ENCODE measurements at places on chromosomes 2 and 18. TPM values are rescaled to one million over a fixed set of nuclear protein-coding genes. Genes with fewer than 3 reads are reported as not detected.

GRCh38 chr2:128660836-128661235 is 342.2 kb upstream of the HS6ST1 start:
- DNase-seq, result no peak

The IL36A gene
- not detected for total RNA-seq

- no peak for DNase-seq
These were observed 12.2 kb upstream of the TPRKB start for GRCh38 chr2:73749314-73749713.

The KIAA2012 gene
- total RNA-seq, result 0.17 TPM

DNA sequence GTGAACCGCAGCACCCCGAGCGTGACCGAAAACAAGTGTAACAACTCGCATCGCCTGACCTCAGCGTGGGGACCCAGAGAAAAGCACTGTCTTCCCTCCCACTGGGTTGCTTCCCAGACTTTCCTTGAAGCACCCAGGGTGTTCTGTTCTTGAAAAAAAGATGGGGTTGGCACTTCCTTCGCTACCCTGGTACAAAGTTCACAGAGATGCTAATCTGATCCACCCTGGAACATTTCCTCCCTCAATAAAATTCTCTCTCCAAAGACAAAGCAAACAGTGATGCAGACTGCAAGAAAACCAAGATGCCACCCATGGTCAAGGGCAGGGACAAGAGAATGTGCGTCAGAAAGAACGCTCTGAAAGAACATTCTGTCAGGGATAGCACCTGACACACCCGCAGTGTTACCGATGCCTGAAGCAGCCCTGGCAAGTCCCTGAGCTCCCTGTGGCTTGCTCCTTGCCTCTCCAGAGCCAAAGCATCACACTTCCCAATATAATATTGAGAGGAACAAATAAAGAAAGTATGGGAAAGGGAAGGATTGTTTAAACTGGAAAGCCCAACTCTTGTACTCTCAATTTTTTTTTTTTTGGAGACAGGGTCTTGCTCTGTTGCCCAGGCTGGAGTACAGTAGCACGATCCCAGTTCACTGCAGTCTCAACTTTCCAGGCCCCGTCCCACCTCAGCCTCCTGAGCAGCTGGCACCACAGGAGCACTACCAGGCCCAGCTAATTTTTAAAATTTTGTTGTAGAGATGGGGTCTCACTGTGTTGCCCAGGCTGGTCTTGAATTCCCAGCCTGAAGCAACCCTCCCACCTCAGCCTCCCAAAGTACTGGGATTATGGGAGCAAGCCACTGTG is 70.7 kb downstream of the TBC1D8 start:
- no peak for DNase-seq

The STARD6 gene
- total RNA-seq, result not detected

- no peak for DNase-seq
These were observed 117.2 kb downstream of the COL6A3 start for GRCh38 chr2:237296756-237297155.

The CCNYL1 gene
- total RNA-seq, result 13.7 TPM

The CFAP221 gene
- total RNA-seq, result 9.5 TPM

DNA sequence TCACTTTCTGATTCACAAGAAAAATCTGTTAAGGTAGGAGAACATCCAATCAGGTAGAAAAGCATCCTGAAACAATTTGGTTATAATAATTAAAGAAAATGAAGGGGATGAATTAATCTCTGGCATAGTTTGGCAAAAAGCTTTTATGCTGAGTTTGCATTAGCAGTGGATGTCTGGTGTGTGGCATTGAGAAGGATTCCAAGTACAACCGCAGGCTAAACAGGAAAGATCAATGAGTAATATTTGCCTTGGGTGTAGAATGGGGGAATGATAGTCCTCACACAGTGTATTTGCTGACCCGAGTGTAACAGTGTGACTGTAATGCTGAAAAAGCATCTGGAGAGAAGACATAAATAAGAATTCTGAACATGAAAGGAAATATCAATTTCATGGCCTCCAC is 68.3 kb upstream of the SESTD1 start:
- DNase-seq, result no peak

DNA sequence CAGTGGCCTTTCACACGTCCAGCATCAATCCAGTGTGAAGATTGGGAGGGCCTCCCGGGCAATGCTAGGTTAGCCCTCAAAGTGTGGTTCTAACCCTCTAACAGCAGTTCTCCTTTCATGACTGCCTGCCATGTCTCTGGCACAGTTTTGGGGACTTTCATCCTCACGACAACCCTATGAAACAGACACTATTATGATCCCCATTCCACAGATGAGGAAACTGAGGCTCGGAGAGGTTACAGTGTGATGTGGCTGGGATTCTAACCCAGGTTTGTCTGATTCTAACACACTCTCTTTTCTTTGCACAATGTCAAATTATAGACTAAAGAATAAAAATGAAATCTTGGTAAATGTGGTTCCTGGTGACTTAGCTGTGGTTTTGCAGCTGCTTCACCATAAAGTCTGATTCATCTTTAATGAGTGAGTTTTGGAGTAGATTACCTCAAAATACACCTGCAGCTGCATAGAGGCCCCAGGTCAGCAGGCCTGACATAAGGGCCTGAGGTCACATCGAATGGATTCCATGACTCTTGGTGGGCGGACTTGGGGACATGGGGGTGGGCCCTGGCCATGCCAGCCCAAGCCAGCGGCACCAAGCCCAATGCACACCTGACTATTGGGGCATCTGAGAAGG is 214.4 kb downstream of the GLI2 start:
- DNase-seq, result no peak

- DNase-seq, result no peak
These were observed 427.7 kb downstream of the METTL4 start for GRCh38 chr18:2143636-2144035.

DNA sequence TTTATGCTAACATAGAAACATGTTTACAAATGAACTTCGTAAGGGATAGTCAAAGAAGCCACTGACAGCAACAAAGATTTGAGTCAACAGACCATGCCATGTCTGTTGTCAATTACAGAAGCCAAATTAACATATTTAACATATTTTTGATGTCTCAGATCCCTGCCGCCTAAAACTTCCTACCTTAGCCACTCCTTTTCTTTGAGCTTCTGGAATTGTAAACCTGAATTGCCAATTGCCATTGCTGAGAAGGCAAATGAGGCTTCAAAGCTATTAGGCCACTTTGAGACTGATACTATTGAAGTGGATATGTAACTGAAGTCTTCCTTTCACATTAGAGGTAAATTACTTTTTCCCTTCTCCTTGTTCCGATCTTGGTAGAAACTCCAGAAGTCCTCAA is 66.0 kb upstream of the DSEL start:
- DNase-seq, result no peak

GRCh38 chr18:49609256-49610021 is 47.6 kb downstream of the LIPG start:
- DNase-seq, result no peak

The REEP1 gene
- 4.7 TPM for total RNA-seq

DNA sequence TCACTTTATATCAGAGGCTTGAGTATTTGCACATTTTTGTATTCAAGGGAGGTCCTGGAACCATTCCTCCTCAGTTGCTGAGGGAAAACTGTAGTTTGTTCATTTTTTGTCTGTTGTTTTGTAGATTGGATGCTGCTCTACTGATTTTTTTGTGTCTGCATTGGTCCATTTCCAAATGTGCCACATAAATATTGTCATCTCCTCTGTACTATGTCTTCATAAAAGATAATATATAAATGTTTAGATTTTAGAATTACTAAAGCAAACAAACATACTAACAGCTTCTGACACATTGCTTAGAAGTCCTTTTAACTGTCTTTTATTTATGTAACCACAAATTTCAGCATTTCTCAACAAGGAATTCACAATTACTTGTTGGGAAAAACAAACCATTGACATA is 356.8 kb downstream of the PLCL1 start:
- DNase-seq, result no peak

- no peak for DNase-seq
These were observed 5.0 kb downstream of the C1D start for GRCh38 chr2:68057658-68058396.

The TEX44 gene
- not detected for total RNA-seq

The MOGAT1 gene
- 35.9 TPM for total RNA-seq

GRCh38 chr2:149357058-149357457 is 26.7 kb downstream of the LYPD6 start:
- no peak for DNase-seq

GRCh38 chr2:95073856-95074662 is 47.5 kb downstream of the MRPS5 start:
- no peak for DNase-seq

DNA sequence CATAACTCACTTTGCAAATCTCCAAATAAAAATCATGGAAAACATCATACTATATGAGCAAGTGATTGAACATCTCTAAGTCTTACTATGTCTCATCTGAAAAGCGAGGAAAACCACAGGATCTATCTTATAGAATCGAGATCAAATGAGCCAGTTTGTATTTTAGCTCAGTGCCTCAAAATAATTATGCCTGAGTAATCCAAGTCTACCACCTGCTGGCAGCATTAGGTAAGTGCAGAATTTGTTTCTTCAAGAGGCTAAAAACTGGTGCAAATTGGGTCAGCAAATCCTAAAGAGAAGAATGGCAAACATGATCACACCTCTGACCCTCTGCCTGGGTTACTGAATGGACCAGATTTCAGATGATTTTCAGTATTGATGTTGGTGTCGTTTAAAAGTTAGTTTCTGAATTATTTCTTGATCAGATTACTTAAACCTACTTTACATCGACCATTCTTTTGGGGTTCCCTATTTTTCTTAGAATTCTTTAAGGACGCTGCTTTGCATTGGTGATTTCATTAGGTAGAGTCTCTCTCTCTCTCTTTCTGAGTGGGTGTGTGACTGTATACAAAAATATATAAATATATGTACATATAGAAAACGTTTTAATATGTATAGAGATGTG is 12.7 kb upstream of the FHOD3 start:
- DNase-seq, result peak; percentile 45

DNA sequence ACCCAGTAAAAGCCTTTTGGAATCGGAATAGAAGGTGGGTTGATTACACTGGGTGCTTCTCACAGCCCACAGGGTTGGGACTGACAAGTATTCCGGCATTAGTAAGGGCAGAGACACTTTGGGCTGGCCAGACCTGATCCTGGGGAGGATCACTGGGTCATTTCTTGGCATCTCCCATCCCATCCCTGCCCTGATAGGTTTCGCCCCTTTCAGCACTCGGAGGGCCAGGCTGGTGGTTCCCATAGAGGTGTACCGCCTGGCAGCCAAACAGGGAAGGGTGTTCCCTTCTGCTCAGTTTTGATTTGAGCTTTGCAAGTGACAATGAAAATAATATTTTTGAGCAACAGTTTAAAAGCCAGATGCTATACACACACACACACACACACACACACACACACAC is 37.3 kb downstream of the CYP1B1 start:
- no peak for DNase-seq

The TWIST2 gene
- not detected for total RNA-seq

- no peak for DNase-seq
These were observed 67.8 kb upstream of the ARL4C start for GRCh38 chr2:234564699-234565098.

DNA sequence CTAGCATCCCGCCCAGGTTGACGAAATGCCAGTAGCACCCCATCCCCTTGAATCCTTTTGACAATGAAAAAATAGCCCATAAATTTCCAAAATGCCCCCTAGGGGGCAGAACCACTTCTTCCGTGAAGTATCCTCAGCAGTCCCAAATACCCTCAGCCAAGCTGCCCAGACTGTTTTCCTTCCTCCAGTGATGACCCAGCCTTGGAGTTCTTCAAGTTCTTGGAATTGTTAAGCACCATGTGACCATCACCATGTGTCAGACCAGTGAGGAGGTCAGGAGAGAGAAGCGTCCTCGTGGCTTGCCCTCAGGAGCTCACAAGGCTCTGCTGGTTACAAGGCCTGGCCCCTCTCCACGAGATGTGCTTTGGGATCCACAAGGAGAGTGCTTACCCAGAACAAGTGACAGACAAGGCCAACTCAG is 1.4 kb upstream of the SLC23A3 start:
- peak; percentile 51 for DNase-seq

- DNase-seq, result no peak
These were observed 104.8 kb upstream of the VRK2 start for GRCh38 chr2:57941816-57942215.

DNA sequence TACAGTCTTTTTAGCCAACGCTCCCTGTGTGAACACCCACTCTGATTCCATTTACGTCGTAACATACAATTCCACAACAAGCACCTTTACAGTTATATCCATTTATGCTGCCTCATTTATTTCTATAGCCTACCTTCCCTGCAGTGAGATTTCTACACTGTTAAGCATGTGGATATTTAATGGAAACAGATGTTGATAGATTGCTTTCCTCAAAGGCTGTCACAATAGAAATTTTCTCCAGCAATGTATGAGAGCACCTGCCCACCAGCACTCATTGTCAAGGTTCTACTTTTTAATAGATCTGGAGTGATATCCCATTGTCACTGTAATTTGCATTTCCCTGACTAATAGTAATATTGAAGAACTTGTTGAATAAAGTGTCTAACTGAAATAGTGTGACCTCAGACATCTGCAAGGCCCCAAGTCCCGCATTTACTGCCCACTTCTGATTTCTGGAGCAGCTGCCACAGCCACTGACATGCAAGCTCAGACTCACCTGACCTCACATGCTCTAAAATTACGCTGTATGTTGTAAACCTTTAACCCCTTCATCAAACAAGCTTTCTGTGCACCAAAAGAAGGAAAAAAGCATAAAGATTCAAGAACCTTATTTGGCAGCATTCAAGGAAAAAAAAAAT is 295.1 kb downstream of the CNTNAP5 start:
- no peak for DNase-seq

The CCDC150 gene
- 20.2 TPM for total RNA-seq

The SOWAHC gene
- total RNA-seq, result 19.1 TPM

The CAPN13 gene
- total RNA-seq, result 11.8 TPM

DNA sequence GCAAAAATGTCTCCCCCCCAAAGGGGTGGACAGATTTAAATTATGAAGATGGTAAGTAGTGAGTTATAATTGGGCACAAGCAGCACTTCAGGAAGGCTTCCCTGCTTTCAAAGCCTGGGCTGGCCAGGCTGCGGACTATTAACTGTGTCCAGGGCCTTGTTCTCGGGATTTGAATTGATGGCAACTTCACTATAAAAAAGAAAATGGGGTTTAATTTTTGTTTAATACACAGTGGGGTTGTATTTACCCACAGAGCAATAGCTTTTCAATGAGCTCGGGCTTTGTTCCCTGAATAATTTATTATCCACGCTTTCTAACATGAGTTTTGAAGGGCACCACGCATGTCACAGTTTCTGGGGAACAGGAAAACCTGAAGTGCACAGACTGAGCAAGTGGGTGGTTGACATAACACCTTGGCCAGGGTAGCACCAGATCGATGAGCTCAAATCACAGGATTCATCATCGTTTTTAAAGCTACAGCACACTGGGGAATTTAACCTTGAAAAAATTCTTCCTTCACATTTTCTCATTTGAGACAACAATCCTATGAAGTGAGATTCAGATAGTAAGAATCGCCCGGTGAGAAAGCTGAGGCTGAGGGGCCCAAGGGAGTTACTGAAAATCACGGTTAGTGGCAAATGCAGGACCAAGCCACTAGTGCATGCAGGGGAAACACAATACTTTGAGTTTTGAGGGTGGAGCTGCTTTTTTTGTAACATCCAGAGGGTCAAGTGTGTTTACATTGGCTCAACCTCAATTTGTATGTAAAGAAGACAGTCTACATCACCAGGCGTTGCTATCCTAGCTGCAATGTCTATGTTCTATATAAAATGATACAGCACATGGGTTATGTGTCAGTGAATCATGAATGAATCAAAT is 28.9 kb upstream of the LMAN1 start:
- no peak for DNase-seq

The GBX2 gene
- 2.2 TPM for total RNA-seq
